ENCODE measurements at places on chromosomes 2 and 18.

GRCh38 chr2:235070063-235070706, 118.4 kb downstream of the SH3BP4 start:
- no peak for DNase-seq

- DNase-seq: no peak
Observed at GRCh38 chr18:12408247-12408869, 629 bp downstream of the PRELID3A start.

DNA sequence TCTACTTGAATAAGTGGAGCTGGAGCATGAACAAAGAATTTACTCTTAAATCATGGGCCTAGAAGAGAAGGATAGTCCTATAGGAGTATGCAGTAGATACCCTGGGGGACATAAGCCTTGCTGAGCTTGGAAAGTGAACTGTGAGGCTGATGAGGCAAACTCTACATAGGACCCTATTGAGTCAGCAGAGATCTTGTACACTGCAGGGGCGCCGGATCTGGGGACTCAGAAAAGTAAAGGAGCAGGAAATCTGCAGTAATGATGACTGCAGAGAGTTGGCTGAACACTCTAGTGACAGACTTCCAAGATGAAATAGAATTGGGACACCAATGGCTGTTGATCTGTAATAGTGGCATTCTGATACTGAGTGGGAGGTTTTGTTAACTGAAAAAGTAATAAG, 543.7 kb downstream of the XIRP2 start:
- DNase-seq: no peak

DNA sequence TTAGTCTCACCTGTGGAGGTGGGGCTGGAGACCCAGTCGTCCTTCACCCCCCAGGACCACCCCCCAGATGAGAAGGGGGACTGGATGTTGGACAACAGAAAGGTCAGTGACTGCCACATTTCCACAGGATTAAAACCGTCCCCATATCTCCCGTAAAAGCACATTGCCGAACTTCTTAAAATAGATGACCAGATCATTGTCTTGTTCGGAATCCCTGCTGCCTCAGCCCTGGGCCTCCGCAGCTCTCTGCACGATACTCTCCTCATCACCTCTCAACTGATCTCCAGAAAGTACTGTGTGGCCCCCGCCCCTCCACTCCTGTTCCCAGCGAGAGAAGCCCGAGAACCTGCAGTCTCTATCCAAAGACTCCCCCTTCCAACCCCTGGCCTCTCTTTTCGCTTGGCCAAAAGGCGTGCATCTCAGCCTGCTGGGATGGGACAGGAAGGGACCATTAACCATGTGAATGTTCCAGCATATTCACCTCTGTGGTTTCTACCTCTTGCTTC, 13.2 kb downstream of the LRRFIP1 start:
- no peak for DNase-seq

DNA sequence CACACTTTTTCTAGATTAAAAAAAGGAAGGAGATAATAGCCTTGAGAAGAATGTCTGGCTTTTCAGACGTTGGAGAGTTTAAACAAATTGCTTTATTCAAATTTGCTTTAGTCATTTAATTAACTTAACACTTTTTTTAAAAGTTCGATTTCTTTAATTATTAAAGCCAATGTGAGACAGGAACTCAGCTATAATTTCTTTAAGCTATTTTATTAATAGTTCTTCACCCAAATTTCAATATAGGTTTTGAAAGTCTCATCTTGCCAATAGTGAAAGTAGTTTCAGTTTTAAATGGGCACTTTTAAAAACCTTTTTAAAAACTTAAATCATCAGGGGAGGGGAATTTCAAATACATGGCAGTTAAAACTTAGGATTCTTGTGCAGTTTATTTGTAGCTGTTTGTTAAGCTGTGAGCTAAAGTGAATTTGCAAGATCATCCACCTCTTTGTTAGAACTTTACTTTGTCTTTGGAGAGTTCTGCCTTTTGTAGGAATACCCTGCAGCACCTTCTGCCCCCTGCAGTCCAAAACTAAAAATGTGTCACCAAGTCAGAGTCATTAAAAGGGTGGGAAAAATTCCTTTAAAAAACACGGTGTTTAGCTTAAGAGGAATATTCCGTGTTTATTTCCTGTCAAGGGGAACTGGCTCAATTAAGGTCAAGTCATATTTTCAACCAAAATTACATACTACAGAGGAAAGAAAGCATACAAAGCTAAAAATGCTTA, 4.6 kb downstream of the TGIF1 start:
- DNase-seq: peak; percentile 70

GRCh38 chr2:3154146-3154545, 223.5 kb downstream of the EIPR1 start:
- DNase-seq: no peak

- DNase-seq: no peak
Observed at GRCh38 chr18:46211816-46212215, 107.6 kb downstream of the HAUS1 start.

DNA sequence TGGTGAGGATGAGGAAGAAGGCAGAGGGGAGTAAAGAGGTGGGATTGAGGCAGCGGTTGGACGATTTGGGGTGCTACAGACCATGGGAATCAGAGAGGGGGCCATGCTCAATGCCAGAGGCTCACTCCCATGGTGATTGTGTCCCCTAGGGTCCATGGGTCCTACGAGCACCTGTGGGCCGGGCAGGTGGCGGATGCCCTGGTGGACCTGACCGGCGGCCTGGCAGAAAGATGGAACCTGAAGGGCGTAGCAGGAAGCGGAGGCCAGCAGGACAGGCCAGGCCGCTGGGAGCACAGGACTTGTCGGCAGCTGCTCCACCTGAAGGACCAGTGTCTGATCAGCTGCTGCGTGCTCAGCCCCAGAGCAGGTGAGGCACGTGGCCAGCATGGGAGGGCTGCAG, 5.2 kb downstream of the CAPN10 start:
- DNase-seq: no peak

DNA sequence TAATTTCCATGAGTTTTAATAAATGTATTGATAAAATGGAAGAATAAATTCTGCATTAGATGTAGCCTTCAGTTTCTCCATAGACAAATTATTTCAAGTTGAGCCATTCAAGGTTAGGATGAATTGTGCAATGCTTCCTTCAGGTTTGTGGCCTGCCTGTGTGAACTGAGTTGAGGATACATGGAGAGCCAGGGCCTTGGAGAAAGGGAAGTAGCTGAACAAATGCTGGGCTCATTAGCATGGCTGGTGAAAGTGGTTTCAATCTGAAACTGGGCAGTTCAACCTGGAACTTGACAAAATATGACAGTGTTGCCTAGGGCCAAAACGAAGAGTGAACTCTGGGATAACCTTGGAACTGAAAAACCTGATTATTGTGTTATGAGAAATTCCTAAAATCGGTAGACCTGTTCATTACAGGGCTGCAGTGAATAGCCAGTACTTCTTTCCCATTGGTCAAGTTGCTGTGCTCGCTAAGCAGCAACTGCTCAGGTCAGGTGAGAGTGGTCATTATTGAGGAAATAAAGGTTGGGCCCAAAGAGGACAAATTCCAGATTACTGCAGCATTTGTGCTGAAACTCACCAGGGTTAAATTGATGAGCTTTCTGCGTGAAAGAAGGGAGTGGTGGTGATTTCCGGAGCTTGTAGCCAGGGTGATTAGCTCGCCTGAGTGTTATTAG, 12.7 kb downstream of the INPP1 start:
- DNase-seq: no peak

DNA sequence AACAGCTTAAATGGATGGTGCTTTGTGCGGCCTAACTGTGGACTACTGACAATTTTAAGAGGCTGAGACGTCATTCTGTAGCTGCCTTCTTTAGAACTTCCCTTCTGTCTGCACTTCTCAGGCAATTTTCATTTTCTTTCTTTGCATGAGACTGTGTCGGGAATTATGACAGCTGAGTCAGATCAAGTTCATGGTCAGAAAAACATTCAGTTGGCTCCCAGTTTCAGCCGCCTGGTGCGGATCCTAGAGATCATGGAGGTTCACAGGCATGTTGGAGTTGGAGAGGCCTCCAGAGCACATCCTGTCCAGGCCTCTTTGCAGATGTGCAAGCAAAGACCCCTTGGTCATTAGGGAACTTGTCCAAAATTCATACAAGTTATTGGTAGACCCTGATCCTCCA, 135.0 kb downstream of the TANC1 start:
- DNase-seq: no peak

DNA sequence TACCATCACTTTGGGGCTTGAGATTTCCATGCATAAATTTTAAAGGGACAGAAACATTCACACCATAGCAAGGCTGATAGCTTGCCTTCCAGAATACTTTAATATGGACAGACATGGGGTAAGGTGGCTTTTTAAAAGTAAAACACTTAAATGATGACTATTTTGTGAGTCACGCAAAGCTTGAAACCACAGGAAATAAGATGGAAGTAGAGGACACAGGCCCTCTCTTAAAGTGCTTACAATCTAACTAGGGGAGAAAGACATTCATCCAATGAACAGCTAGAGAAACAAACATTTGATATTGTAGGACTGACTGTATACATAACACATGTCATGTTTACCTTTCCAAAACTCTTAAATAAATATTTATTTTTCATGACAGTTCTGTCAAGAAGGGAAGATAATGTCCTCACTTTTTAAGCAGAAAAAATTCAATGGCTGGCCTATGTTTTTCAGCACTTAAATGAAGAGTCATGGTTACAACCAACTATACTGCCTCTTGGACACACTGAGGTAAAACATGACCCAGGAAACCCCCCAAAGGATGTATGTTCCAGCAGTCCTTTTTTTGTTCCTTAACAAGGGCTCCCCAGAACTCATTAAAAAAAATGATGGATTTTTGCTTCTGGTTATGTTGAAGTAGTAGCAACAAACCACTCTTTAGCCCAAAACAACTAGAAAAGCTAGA, 120.0 kb upstream of the RBMS1 start:
- no peak for DNase-seq

DNA sequence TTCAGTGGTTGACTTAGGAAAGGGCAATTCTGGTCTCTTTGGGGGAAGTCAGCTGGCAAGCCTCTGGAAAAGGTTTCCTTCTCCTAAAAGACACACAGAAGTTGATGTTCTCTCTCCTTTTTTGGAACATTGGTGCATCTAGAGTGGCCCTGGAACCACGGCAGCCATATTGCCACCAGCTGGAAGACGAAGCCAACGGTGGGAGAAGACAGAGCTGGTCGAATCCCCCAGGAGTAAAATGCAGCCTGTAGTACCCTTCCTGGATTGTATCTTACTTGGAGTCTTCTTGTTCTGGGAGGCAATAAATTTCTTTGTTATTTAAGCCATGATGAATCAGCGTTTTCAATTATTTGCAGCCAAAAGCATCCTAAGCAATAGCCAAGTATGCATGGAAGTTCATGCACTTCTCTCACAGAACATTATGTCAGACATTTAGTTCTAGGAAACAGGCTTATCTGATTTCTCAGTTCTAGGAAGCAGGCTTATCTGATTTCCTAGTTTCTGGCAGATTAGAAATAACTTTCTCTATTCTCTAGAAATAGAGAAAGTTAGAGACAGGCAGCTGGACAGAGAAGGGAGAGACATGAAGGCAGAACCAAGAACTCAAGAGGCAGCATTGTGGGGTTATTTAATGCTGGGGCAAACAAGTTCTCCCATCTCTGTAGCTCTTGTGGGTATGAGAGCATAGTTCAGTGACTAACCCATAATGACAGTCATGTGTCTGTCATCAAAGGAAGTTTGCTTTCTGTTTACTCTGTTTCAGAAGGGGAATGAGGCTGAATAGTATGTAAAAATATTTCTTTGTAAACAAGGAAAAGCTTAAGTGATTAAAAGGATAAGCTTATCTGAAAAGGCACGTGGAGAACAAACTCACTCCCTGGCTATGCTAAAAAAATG, 40.5 kb upstream of the NABP1 start:
- no peak for DNase-seq

DNA sequence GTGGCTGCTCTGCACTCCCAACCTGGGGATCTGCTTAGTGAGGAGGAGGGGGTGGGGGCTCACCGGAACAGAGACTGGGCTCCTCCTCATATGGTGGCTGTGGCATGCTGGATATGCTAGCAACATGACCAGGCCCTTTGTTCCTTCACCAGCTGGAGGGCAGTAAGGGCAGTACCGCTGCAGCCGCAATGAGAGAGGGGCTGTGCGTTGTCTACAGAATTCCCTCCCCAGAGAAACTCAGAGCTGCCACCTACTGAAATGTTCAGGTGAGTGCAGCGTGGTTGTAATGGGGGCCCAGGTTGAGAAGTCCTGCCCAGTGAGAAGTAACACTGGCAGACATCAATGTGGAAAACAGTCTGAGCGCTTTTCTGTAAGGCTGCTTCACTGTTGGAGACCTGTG, 1211.9 kb upstream of the NXPH2 start:
- no peak for DNase-seq

DNA sequence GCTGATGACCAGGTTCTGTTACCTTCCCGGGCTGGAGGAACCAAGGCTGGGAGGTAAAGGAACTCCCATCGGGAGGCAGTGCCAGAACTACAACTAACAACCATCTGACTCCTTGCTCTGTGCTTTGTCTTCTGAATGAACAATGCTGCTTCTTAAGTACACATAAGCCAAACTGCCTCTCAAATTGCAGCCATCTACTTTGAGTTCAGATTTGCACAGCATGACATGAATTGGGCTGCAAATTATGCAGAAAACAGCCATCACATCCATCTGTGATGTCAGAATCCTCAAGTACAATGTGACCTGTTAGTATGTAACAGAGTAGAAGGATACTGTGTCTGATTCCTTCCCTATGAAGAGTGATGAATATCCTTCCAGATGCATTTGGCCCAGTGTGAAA, 290.6 kb downstream of the ZNF521 start:
- DNase-seq: no peak

GRCh38 chr2:191415101-191415500, 169.9 kb downstream of the MYO1B start:
- no peak for DNase-seq

DNA sequence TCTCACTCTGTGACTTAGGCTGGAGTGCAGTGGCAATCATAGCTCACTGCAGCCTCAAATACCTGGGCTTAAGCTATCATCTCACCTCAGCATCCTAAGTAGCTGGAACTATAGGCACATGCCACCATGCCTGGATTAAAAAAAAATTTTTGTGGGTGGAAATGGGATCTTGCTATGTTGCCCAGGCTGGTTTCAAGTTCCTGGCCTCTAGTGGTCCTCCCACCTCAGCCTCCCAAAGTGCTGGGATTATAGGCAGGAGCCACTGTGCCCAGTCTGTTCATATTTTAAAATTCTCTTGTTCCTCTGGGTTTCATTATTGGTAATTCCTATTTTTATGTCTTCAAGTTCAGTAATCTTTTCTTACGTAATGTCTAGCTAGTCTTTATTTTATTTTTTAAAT, 25.5 kb upstream of the RAB31 start:
- DNase-seq: no peak

DNA sequence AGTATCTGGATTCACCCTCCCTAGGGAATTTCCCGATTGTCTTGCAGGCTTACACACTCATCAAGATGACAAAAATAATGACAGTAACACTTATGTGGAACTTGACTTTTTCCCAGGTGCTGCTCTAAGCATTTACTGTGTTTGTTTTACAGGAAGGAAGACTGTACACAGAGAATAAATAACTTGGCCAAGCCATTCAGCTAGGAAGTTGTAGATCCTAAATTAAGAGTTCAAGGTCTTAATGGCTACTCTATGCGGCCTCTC, 549 bp upstream of the DPP4 start:
- DNase-seq: no peak

- DNase-seq: no peak
Observed at GRCh38 chr2:85168942-85169341, 35.8 kb downstream of the TCF7L1 start.
